ENCODE measurements at places on chromosomes 16 and 17.

DNA sequence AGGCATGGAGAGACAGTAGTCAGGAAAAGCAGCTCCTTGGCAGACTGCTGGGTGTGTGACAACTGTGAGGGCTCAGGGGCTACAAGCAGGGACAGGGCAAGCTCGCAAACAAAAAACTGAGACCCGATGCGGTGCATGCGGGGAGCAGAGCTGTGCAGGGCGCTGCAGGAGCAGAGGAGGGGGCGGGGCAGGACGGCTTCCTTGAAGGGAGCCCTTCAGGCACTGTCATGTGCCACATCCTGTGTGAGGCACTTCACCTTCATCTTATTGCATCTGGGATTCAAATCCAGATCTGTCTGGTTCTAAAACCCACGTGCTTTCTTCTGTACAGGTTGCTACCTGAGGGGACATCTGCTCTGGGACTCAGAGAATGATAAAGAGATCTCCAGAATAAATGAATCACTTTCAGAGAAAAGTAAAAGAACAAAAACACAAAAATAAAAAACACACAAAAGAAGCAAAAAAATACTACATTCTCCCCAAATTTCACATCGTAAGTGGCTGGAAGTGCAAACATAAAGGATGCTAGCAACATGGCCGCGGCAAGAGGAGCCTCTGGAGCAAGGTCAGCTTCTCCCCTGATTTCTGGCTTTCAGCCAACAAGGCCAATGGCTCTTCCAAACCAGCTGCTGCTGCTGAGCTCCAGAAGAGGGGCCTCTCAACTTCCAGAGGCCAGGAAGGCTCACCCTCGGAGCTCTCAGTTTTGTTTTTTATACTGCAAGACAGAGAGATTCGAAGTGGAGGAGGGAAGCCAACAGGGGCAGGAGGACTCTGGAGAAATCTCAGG is 14.2 kb downstream of the LYRM9 start:
- DNase-seq: no peak

GRCh38 chr16:68426347-68426652 is 22.0 kb downstream of the SMPD3 start:
- DNase-seq: no peak

- DNase-seq: no peak
Observed at GRCh38 chr17:14325618-14326167, 24.8 kb downstream of the HS3ST3B1 start.

DNA sequence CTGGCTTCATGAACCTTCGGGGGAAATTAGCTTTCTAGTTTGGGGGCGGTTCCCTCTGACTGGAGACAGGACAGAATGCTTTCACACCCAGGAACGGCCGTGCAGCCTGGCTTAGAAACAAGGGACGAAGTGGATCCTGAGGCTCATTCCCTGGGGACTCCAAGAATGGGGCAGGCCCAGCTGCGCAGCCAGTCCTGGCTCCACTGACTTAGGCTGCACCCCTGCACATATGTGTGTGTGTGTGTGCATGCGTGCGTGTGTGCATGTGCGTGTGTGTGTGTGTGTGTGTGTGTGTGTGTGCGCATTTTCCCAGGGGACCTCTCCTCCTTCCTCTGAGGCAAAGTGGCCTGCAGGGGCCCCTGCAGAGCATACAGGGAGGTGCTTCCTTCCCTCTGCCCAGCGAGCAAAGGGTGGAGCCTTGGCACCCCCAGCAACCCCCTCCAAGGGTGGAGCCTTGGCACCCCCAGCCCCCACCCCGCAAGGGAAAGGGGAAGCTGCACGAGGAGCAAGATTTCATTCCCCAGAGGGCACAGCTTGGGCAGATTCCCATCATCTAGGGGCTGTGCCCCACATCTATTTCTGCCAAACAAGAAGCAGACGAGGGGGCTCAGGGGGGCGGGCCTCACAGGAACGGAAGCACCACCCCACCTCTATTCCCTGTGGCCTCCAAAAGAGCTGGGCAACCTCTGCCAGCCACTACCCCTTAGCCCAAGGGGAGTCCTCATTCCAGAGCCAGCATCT is 97.6 kb upstream of the CBX4 start:
- no peak for DNase-seq

DNA sequence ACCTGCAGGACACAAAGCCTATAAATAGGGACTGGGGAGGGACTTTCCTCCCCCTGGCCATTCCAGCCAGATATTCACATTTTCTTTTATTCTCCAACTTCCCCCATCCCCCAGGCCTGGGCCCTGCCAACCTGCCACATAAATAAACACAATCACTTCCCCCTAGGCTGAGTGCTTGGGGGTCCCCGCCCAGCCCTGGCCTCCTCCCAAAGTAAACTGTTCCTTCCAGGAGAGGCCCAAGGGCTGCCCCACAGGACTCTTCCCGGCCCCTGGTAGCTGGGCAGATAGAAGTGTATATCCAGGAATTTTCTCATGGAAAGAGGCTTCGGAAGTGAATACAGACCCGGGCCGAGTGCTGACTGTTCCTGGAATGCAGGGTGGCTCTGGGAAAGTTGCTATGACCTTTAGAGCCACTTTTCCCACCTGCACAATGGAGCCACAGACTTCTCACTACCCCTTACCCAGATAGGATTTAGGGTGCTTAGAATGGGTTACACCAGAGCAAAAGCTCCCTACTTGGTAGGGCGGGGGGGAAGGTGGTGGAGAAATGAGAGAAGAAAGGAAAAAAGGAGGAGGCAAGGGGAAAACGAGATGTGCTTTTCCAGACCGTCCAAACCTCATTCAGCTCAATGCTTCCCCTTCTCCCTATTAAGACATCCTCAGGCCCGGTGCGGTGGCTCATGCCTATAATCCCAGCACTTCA is 8.5 kb downstream of the CSF3 start:
- no peak for DNase-seq

DNA sequence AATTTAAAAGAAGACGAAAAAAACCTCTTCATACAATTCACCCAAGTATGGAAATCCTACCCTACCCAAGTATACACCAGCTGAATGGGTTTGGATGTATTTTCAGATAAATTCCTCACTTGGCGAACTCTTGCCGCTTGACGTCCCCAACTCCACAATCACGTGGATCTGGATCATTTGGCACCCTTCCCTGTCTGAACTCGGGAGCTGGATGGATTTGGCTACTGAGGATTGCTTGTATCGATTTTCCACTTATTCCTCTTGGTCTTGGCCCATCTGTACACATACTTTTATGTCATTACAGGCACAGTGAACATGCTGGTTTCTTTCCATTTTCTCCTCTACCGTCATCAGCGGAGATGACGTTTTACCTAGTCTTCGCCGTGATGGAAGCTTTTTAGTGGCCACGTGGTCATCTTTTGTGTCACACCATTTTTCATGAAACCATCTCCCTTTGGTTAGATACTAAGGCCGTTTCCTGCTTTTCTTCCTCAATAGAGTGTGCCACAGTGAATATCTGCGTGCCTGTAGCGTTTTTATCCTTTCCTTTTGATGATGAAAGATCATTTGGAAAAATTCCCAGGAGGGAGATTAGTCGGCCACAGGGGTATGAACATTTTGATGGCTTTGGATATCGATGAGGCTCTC is 47.1 kb downstream of the CMIP start:
- no peak for DNase-seq

DNA sequence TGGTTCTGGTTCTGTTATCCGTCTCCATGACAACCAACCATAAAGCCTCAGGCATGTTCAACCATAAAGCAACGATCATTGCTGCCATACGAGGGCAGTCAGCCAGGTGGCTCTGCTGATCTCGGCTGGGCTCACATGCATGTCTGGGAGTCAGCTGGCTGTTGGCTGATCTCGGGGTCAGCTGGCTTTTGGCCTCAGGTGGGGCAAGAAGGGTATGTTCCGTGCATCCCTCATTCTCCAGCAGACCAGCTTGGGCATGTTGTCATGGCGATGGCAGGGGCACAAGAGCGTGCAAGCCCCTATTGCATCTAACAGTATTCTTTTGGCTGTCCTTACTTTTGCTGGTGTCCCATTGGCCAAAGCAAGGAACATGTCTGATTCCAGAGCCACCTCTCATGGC is 86.2 kb downstream of the ABCC6 start:
- DNase-seq: no peak

- no peak for DNase-seq
Observed at GRCh38 chr16:61812251-61812650, 224.0 kb downstream of the CDH8 start.

GRCh38 chr16:23876256-23876896 is 40.6 kb downstream of the PRKCB start:
- DNase-seq: no peak

GRCh38 chr17:47270946-47271705 is 17.5 kb downstream of the ITGB3 start:
- DNase-seq: no peak

DNA sequence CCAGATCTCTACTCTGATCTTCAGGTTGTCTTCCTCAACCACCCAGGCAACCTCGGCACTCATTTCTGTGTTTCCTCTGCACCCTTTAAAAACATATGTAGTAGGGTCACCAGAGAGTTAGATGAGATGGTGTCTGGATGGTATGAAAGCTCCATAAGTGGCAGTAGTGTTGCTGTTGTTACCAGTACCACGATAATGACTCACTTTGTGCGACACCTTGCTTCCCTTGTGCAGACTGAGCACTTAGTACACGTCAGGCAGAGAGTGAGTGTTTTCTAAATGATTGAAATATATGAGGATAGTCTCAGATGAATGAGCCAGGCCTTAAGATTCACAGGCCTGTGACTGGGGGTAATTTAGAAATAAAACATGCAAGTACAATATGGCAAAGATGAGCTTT is 188.7 kb downstream of the MAF start:
- DNase-seq: no peak

GRCh38 chr16:5882087-5882640 is 784.6 kb upstream of the EEF2KMT start:
- DNase-seq: no peak

DNA sequence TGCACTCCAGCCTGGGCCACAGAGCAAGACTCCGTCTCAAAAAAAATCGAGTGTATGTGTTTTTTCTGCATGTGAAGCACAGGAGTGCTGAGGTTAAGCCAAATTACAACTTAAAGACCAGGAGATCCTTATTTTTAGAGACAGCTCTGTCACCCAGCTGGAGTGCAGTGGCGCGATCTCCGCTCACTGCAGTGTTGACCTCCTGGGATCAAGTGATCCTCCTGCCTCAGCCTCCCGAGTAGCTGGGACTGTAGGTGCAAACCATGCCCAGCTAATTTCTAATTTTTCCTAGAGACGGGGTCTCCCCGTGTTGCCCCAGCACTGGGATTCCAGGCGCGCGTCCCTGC is 7.5 kb upstream of the PPP1R27 start:
- no peak for DNase-seq

GRCh38 chr16:57462978-57463362 is 491 bp downstream of the POLR2C start:
- DNase-seq: no peak

GRCh38 chr16:58440131-58440530 is 47.9 kb downstream of the GINS3 start:
- DNase-seq: no peak

GRCh38 chr16:30946671-30947540 is 2.0 kb upstream of the ORAI3 start:
- no peak for DNase-seq

DNA sequence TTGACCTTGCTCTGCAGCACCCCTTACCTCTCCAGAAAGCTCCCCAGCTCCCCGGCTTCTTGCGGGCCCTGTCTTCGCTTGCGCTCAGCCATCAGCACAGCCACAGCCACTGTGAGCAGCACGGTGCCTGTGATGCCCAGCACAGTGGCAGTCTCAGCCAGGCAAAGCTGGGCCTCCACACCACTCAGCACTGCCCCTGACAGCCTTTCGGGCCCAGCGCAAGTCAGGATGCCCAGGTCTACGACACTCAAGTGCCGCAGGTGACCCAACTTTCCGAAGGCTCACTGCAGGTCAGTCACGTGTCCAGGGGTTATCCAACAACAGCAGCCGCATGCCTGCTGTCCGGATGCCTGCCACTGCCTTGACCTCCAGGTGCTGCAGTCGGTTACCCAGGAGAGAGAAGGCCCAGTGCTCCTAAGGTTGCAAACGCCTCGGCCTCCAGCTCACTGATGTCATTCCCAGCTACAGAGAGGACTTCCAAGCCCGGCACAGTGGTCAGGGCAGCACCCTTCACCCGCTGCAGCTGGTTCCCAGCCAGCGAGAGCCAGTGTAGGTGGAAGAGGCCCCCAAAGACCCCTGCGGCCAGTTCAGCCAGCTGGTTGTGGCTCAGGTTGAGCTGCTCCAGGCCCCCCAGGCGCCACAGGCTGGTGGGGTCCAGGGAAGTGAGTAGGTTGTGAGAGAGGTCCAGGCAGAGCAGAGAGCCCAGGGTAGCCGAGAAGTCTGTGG is 8.9 kb upstream of the TMEM101 start:
- no peak for DNase-seq
